ENCODE measurements at places on chromosomes 5 and 9.
A peak's percentile ranks its signal among the peaks of the same experiment; 100 is the strongest.

DNA sequence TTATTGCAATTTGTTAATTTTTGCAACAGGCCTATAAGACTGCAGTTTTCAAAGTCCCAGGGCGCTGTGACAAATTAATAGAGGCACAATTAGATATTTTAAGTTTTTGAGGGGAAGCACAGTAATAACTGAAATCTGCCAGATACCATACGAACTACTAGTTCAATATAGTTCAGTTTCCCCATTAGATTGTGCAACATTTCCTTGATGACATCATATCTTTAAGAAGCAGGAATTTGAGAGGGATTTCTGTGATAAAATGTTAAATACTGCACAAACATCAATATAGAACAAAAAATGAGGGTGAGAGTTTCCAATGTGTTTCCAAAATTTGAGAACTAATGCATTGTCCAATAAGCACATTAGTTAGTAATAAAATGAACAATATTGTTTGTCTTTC lies 56.7 kb upstream of the GRIN3A start:
- no peak for DNase-seq

GRCh38 chr5:130136300-130136699 lies 232.0 kb downstream of the CHSY3 start:
- DNase-seq, result no peak

- DNase-seq, result no peak
Observed at GRCh38 chr5:55451976-55452375, 82.8 kb downstream of the PLPP1 start.

- peak; percentile 52 for DNase-seq
Observed at GRCh38 chr5:142866563-142867275, 96.5 kb downstream of the ARHGAP26 start.

- no peak for DNase-seq
Observed at GRCh38 chr9:116381350-116381749, 227.8 kb downstream of the PAPPA start.

- no peak for DNase-seq
Observed at GRCh38 chr5:95554331-95554646, 488 bp downstream of the SKIC3 start.
